NCI-H2107 (cell line): ENCODE measurements at places on chromosomes 7 and 10.
A peak's percentile ranks its signal among the peaks of the same experiment; 100 is the strongest.

GRCh38 chr7:36637417-36637816, 86.9 kb downstream of the AOAH start:
- DNase-seq = no peak

DNA sequence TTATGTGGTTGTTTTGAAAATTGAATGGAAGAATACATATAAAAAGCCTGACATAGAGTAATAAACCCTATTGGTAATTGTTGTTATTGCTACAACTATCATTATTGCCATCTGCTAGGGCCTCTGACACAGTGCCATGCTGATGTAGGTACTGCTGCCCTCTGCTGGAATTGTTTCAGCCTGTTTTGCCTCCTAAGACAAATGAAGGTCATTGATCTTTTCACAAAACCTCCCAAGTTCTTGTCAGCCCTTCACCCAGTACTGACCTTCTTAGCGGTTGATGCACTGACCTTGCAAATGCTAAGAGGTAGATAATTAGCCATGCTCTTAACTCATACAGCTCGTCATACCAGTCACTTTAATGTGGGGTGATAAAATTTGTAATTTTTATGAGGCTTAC, 975.2 kb downstream of the SORCS1 start:
- no peak for DNase-seq

- no peak for DNase-seq
Observed at GRCh38 chr7:39952374-39952773, 2.3 kb downstream of the CDK13 start.

DNA sequence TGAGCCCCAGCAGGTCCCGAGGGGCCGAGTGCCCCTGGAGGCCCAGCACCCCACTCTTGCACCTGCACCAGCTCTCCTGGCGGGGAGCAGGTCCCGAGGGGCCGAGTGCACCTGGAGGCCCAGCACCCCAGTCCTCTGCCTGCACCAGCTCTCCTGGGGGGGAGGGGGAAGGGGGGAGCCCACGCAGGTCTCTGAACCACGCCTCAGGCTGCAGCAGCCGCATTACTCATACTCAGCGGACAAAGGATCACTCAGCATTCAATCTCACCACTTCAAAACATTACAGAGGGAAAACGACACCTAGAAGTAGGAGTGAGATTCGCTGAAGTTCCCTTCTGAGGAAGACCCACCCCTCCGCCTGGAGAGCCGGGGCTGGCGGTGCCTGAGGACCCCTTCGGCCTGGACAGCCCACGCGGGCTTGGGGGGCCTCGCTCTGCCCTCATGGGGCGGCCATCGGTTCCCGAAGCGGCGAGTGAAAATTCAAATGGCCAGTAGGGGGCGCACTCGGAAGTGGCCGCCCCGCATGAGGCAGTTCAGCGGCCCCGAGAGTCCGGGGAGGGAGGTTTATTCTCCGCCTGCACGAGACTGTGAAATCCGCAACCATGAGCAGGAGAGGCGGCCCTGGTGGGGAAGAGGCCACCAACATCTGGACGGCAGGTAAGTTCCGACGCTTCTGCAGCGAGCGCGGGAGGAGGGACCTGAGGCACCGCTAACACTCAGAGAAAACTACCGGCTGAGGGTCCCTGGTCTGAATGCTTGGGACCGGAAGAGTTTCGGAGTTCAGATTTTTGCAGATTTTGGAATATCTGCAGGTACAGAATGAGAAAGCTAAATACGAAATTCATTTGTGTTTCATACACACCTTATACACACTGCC, 1.1 kb upstream of the GPER1 start:
- peak; percentile 80 for DNase-seq

DNA sequence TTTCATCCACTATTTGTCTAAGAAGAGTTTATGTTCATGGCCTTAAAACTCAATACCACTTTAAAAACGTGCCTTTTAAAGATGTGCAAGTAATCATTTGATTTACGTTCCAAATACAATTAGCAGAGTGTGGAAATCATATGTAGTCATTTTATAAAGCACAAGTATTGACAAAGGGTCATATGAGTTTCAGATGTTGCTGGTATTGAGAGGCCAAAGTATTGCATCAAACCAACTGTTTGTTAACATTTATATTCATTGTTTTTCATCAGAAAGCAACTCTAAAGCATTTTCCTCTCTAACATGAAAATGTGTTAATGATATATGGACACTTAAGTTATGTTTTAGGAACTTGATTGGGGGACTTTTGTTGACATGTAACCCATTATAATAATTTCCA, 11.5 kb upstream of the TSGA13 start:
- no peak for DNase-seq

- no peak for DNase-seq
Observed at GRCh38 chr7:86720306-86720705, 76.6 kb downstream of the GRM3 start.

GRCh38 chr10:13695588-13695987, 108.8 kb downstream of the PRPF18 start:
- no peak for DNase-seq

DNA sequence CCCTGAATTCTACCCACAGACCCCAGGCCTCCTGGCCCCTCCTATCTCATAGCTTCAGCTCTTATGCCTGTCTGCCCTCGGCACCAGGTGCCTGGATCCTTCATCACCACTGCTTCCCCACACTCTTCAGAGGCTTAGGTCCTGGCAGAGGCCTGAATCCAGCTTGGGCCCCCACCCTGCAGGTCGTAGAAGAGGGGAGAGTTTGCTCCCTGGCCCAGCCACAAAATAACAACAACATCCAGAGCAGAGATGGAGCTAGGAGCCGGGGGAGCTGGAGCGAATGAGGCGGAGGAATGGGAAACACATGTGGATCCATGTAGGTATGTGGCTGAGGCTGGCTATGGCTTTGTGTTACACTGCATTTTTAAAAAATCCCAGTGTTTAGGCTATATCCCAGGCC, 7.8 kb upstream of the OPN4 start:
- no peak for DNase-seq

DNA sequence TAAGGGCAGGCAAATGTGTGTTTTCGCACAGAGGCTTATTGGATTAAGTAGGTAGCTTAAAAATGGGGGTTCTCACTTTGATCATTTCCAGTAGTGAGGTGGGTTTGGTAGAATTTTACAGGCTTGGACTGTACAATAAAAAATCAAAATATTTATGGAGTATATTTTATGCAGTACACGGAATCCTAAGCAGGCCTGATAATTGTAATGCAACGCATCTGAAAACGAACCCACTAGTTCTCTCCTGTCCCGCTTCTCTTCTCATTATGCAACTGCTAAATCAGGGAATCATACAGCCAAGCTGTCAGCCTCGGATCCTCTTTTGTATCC, 377 bp upstream of the POLR1F start:
- DNase-seq = no peak
